ENCODE measurements at places on chromosomes 1 and 21.

DNA sequence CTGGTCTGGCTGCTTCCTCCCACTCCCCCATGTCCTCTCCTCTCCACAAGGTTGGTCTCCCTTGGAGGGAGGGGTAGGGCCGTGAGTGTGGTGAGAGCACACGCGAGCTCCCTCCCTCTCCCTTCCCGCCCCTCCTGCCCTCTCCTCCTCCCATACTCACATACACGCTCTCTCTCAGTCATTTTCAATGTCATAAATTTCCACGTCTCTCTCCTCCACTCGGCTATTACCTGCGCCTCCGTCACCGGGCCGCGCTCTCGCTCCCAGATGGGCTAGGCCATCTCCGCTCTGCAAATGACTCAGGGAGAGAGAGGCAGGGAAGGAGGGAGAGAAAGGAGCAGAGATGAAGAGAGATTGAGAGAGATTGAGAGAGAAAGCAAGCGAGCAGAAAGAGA is 36.7 kb upstream of the DMBX1 start:
- no peak overlapping the region for H3K4me3 ChIP-seq
- peaks cover 15% of the 10 kb centered on the region for H3K27me3 ChIP-seq
- no peaks in the 10 kb centered on the region for H3K4me1 ChIP-seq
- no peak overlapping the region for H3K27ac ChIP-seq
- no peak for DNase-seq

DNA sequence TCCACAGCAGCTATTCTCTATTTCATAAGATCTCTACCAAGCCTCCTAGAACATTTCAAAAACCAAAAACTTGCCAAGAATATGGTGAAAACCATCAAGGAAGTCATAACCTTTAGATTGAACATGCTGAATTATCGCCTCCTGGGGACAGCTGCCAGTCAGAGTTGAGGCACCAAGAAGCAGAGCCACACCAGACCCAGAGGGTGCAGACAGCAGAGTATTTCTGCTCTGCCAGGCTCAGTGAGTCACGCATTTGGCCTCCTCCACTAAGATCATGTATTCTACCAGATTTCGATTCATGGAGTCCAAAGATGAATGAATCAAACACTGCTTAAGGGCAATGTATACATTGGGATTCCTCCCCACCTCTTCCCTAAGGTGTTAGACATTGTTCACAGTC is 2.1 kb downstream of the F3 start:
- H3K27ac ChIP-seq = no peak overlapping the region
- H3K4me1 ChIP-seq = peaks cover 19% of the 10 kb centered on the region
- no peak for DNase-seq
- peaks cover 8% of the 10 kb centered on the region for H3K27me3 ChIP-seq
- H3K4me3 ChIP-seq = no peak overlapping the region

DNA sequence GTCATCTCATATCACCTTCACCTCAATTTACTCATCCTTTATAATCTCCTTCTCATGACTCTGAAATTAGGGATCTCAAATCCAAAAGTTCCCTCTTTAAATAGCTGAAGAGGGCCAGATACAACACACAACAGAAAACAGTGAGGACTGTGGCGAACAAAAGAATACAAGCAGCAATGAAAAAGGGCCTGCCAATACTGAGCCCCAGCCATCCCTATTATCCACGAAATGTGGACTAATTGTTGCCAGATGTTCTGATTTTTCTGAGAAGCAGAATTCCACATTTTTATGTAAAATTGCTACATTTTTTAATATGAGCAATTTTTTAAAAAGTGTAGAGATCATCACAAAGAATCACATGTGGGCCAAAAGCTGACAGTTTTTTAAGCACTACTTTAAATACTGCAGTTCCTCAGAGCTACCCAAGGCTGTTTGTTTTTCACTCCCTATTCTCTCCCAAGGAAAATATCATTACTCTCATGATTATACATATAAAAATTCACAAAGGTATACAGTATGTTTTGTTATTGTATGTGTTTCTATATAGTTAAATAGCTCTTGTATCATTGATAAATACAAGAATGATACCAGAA is 90.0 kb downstream of the ASH1L start:
- H3K36me3 ChIP-seq = peaks cover 23% of the 10 kb centered on the region
- no peaks in the 10 kb centered on the region for H3K27me3 ChIP-seq
- no peak for DNase-seq
- peaks cover 60% of the 10 kb centered on the region for H3K4me1 ChIP-seq
- H3K4me3 ChIP-seq = no peak overlapping the region

DNA sequence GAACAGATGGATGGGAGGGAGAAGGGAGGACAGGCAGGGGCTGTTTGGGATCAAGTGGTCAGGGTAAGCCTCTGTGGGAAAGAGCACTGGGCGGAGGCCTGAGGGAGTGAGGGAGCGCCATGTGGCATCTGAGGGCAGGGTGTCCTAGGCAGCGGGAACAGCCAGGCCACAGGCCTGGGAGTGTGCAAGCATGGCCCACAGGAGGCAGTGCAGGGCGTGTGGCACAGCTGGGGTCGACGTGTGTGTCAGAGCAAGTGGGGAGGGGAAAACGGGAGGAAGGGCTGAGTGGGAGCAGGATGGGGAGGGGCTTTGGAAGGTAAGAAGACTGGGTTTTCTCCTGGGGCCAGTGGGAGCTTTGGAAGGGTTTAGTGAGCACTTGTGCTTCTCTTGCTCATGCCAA is 143.4 kb downstream of the SYF2 start:
- no peak overlapping the region for H3K4me3 ChIP-seq
- peaks cover 5% of the 10 kb centered on the region for H3K4me1 ChIP-seq
- H3K27me3 ChIP-seq = peaks cover 12% of the 10 kb centered on the region
- no peaks in the 10 kb centered on the region for H3K36me3 ChIP-seq
- DNase-seq = no peak

DNA sequence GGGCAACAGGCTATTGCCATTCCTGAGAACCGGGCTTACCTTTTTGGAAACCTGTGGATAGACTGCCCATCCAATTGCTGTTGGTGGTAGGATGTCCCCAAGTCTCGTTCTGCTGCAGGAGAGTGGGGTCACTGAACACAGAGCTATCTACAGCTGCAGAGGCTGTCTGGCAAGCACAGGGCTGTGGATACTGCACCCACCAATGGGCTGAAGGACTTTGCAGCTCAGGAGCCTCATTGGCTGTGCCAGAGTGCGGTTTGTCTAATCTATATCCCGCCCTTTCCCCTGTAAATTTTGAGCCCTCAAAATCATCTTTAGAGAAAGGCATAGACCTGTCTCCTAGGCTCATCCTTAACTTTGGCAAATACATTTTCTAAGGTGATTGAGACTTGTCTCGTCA is 15.3 kb downstream of the RNF187 start:
- H3K4me3 ChIP-seq = no peak overlapping the region
- no peak for DNase-seq
- H3K27me3 ChIP-seq = peaks cover 4% of the 10 kb centered on the region
- H3K27ac ChIP-seq = no peak overlapping the region

- no peak overlapping the region for H3K27ac ChIP-seq
- no peak overlapping the region for H3K4me3 ChIP-seq
- DNase-seq = no peak
These were observed 40.4 kb downstream of the EIF2B3 start for GRCh38 chr1:44945967-44946366.

DNA sequence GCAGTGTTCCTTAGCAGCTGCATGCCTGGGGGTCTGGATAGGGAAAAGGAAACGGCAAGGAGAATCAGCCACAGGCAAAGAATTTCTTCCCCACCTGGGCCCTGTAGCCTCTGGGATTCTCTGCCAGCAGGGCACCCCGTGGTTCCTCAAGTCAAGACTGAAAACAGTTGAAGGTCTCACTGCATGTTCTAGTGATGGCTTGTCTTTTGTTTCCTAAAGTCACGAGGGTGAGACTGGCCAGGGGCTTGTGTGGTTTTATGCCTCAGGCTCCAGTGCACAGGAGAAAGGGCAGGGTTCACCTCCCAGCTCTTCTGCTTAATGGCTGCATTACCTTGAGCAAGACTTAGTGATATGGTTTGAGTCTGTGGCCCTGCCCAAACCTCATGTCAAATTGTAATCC is 53.2 kb upstream of the B3GALT5 start:
- DNase-seq = no peak
- no peak overlapping the region for H3K4me3 ChIP-seq
- H3K27ac ChIP-seq = no peak overlapping the region
- no peaks in the 10 kb centered on the region for H3K4me1 ChIP-seq
- peaks cover 1% of the 10 kb centered on the region for H3K27me3 ChIP-seq

Measured in immature natural killer cell (primary cell).